ENCODE measurements at places on chromosomes 2 and 18.

- no peak for DNase-seq
These were observed 50.1 kb upstream of the LPIN2 start for GRCh38 chr18:3062798-3063680.

GRCh38 chr18:43870626-43871025 is 593.3 kb upstream of the SYT4 start:
- no peak for DNase-seq

DNA sequence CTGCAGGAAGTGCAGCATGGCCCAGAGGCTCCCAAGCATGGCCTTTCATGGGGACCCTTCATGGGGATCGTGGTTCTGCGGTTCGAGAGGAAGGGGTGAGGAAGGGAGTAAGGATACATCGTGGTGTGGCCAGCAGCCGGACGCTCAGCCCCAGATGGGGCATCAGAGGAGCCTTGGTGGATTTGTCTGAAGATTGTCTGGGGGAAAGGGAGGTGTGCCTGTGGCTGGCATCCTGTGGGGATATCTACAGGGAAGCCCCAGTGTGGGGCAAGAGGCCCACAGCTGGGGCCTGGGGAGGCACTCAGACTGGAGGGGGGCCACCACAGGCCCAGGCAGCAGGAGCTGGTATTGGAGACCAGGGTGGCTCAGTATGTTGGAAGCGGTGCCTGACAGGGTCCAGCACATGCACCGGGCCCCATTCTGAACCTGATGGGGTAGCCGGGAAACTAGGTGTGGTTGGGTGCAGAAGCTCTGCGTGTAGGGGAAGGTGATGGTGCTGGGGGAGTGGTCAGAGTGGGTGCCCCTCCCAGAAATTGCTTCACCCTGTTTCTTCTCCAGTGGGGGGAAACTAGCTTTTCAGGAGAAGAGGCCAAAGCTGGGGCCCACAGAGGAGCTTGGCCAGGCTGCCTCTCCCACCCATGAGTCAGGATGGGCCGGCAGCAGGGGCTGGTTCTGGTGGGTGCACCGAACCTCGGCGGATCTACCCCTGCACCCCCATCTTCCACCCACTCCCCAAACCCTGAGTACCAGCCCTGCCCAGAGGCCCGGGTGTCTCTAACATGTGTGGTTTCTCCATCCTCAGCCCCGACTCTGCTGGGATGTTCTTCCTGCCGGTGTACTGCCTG is 274.4 kb upstream of the HDAC4 start:
- DNase-seq: no peak

- no peak for DNase-seq
These were observed 31.1 kb downstream of the EFR3B start for GRCh38 chr2:25073025-25073424.

GRCh38 chr2:86238354-86238753 is 39.1 kb downstream of the MRPL35 start:
- no peak for DNase-seq

- no peak for DNase-seq
These were observed 261.1 kb upstream of the RAB12 start for GRCh38 chr18:8348051-8348720.

GRCh38 chr2:71510196-71510807 is 56.9 kb downstream of the DYSF start:
- DNase-seq: no peak

DNA sequence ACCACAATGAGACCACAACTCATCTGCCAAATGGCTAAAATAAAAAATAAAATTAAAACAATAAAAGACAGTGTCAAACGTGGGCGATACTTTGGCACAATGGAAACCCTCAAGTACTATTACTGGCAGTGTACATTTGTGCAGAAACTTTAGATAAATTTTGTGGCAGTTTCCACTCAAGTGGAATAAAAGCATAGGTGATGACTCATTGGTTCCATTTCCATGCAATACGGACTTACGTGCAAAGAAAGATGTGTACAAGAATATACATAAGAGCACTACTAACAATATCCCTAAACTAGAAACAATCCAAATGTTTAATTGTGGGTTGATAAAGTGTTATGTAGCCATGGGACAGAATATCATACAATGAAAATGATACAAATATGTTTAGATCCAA is 259.0 kb upstream of the HNMT start:
- DNase-seq: no peak

DNA sequence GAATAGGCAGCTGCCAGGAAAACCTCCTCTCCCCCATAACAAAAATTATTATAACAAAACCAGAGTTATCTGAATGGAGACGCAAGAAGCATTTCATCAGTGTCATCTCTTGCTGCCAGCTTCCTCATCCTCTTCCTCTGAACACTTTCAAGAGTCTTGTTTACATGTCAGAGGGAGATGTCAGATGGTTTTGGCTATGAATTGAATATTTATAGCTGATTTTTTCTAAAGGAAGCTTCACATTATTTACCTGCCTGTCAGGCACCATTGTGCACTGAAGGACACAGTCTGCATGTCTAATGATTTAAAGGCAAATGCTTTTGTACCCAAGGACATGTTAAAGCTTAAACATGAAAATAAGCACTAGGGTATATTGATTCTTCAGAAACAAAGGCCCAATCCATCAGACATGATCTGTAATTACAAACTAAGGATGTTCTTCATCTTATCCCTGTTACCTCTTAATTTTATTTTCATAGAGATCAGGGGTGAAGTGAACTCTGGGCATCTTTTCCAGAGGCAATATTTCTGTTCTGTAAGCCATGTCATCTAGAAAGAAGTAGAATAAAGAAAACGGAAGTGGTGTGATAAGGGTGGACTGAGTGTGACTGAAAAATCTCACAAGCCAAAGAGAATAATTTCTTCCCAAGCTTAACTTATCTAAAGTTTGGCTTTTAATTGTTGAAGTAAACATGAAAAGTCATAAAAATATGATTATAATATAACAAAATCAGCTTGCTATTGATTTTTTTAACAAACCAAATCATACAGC is 168.7 kb downstream of the ANKRD44 start:
- no peak for DNase-seq

GRCh38 chr2:101145406-101145805 is 5.8 kb downstream of the TBC1D8 start:
- DNase-seq: no peak

DNA sequence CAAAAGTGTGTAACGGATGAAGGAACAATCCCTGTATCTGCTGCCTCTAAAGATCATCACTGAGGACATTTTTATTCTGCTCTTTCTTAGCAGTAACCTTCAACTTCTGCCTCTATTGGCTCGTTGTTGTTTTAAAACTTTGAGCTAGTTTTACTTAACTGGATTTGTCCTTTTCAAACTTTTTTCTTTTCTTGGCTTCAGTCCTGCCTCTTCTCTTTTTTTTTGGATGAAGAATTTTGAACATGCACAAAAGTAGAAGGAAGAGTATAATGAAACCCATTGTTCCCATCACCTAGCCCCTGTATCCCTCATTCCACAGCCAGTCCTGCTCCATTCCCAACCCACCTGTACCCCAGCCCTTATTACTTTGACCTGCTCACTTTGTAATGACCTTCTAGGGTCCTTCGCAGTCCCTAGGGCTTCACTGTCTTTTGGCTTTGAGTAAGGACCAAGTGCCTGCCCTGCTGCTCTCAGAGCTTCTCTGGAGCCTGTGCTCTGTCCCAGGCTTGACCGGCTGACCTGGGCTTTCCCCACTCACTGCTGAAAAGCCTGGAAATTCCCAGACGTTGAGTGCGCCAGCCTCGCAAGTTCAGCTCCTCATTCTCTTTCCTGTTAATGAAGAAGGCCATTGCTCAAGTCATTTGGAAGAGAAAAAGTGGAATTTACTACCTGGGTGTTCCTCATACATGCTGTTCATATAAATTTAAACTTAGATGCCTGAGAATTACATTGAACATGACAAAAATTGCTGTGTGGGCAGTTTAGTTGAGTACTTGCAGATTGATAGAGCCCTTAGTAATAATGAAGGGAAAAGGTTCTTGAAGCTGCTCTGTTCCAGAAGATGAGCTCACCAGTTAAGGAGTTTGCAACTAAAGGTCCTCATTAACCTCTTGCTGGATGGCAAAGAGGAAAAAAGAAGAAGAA is 149.3 kb upstream of the ALPP start:
- no peak for DNase-seq

DNA sequence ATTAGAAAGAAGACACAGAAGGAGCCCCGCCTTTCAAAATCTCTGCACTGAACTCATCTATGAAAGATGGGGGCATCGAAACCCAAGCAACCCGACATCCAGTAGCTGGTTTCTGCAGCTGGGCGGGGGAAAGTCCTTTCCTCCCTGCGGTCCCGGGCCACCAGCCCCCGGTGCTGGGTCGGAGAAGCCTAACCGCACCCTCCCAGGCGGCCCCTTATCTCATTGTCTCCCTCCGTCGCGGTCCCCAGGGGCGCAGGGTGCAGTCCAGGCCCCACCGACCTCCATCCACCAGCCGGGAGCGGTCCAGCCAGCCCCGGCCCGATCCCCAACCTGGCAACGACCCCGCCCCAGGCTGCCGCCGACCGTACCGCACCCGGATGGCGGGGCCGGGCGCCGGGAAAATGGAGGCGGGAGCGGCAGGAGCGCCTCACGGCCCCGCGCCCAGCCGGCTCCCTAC is 452 bp downstream of the RAPH1 start:
- no peak for DNase-seq

DNA sequence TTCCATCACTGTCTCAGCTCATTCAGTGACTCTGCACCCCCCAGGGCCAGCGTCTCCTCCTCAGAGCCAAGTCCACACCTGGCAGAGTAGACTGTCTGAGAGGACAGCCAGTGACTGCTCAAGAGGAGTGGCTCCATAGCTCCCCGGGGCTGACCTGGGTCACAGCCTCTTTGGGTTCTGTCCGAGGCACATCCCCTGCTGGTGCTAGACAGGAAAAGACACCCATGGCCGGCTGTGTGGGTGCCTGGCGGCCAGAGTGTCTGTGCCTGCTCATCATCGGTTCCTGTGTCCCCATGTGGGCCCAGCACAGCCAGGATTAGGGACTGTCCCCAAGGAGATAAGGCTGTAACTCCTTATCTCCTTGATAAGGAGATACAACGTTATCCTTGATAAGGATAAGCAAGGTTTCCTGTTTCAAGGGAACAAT is 3.5 kb upstream of the CROCC2 start:
- no peak for DNase-seq

GRCh38 chr18:68438983-68439382 is 275.9 kb downstream of the TMX3 start:
- no peak for DNase-seq

DNA sequence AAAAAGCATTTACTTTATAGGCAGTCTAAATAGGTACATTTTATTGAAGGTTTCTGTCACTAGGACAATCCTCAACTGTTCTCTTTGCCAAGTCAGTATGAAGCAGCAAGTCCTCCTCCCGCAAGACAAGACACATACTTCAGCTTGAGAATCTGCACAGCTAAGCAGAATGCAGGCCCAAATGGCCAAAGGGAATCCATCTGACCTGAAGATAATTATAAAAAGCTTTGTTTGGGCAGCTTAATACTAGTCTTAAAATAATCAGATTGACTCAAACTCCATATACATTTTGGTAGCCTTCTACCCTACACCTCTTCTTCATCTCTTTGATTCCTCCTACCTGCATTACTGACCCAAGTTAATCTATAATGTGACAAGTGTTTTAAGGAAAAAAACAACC is 1.8 kb downstream of the LANCL1 start:
- DNase-seq: no peak

DNA sequence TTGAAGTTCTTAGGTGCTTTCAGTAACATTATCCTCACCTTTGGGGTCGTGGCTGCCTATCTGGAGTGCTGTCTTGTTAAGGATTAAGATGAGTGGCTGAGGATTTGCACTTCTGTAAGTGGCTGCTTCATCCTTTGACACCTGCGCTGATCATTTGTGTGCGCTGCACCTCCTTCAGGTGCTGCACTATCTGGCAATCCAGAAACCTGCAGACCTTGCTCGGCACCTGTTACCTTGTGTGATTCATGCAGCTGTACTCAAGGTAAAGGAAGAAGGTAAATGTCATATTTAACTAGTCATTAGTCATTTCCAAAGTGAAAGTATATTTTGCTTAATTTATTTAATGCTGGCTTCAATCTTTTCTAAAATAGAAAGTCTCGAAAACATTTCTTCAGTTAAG is 110.3 kb downstream of the RAB3GAP1 start:
- no peak for DNase-seq

- no peak for DNase-seq
These were observed 101.2 kb downstream of the PTPN4 start for GRCh38 chr2:119860924-119861323.

DNA sequence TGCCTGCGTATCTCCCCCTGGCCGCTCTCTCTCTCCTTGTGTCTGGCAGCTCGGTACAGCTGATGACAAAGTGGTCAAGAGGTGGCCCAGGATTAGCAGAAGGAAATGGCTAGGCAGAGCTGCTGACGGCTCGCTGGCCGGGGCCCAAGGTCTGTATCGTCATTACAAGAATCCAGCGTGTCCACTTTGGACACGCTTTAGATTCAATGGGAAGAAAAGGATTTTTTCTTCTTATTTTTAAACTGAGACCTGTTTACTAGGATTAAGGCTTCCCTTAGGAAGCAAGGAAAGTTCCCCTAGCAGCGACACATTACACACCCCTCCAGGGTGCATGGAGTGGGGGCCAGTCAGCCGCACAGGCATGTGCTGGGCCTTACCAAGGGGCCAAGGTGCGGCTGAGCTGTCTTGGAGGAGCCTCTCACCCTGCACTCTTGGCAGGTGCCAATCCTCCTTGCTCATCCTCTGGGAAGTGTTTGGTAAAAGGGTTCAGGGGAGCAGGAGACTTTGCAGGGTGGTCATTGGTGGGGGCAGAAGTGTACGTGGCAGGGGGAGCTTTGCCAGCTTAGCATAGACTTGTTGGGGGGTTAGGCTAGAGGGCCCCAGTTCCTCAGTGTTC is 76.8 kb downstream of the POLR1A start:
- no peak for DNase-seq

GRCh38 chr2:201860636-201861066 is 54.3 kb downstream of the CDK15 start:
- DNase-seq: no peak

DNA sequence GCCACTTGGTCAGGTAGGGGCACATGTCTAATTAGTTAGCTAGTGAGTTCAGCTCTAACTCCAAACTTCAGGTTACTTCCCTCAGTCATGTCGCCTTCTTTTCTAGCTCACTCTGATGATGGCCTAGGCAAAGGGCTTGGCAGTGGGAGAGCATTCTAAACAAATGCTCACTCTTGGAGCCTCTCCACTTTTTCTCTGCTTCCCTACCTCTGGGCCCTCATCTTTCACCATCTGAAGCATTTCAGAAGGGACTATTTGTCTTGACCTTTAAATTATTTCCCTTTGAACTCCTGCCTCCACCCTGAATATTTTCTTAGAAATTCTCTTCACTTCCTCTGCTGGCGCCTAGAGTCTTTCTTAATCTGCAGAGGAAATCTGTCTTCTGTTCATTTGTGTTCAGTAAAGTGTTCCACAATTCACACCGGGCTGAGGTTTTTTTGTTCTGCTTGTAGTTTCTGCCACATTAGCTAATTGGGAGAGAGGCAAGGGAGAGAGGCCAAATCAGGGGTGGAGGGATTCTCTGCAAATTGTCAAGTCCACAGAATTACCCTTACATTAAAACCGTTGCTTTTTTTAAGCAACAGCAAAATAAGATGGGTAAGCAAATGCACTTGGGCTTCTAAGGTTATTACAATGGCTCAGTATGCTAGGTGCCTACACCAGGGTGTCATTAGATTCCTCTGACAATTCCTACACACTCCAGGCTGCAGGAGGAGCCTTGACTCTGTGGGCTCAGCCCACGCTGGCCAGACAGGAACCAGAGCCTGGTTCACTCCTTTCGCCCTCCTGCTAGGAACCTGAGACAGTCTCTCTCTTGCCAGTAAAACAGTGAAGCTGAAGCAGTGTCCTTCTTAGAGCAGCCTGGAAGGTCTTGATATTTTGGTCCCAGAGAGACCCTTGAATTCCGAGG is 5.5 kb downstream of the MSGN1 start:
- no peak for DNase-seq
